ENCODE measurements at places on chromosomes 5 and 9.

- DNase-seq, result no peak
Observed at GRCh38 chr5:65137631-65138030, 344.1 kb downstream of the ADAMTS6 start.

DNA sequence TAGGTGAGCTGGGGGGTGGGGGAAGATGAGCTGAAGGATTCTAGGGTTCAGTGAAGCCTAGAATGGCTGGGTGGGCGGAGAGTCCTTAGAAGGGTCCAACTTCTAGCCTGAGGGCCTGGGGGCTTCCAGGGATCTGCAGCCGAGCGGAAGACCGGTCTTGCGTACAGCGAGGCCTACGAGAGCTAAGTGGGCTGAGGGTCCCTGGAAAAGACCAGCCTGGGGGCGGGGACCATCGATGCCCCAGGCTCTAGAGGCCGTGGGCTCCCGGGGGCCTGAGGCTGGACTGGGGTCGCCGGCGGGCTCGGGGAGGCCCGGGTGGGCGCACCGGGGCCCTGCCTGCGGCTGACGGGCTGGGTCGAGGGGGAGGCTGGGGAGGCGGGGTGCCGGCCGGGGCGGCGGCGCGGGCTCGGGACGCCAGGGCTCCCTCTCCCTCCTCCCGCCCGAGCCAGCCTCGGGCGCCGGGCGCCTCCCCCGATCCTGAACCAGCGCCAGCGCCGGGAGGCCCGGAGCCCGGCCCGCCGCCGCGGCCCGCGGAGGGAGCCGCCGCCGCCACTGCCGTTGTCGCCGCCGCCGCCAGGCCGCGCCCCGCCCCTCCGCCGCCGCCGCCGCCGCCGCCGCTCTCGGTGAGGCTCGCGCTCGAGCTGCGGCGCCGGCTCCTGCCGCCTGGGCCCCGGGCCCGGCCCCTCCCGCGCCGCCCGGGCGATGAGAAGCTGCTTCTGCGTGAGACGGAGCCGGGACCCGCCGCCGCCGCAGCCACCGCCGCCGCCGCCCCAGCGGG lies at the start of gene MVB12B:
MVB12B (plus strand) TSS at position 602 of the 778 bp plus-strand sequence; CDS start at position 703, 101 bp downstream.
- DNase-seq, result peak; percentile 31

DNA sequence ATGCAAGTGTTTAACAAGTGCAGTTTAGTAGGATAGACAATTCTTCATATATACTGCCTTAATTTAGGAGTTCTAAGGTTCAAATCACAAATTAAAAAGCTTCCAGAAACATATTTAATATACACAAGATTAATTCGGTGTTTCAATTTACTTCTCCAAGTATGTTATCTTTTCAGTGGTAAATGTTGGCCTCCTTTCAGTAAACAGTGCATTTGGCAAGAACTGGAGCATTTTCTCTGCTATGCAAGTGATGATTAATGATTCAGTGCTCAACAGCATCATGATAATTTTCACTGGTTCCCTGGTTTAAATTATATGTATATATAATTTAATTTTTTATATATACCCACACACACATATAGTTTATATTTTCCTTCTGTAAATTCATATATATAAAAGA lies 541.7 kb downstream of the EFNA5 start:
- peak; percentile 3 for DNase-seq

DNA sequence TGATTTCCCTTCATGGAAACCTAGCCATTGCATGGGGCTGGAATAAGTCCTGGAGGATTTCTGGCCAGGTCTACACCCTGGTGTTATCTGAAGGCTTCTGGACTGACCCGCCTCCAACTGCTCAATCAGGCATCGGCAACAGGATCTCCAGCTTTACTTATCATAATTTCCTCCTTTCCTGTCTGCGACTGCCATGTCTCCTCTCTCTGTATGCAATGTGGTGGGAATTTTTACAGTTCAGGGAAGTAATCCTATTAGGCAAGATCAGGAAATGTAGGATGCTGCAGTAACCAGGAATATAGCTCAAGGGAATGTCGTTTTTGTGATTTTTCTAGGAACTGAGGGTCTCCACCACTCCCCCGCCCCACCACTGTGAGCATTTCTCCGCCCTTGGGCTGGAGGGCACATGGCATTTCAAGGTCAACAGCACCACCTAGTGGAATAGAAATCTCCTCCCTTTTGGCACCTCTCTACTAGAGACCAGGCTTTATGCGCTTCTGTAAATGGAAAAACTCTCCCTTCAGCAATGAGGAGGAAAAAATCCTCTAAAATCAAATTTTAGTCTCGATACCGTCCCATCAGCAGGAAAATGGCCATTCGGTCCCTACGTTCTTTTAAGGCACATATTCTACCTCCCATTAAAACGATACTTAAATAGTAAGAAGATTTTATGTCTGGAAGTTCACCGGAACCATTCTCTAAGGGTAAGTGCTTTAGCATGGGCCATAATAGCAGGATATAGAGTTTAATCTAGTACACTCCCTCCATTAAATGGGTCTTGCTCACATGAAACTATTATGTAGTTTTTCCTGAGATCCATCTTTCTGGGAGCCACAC lies 93.0 kb downstream of the YTHDC2 start:
- DNase-seq, result peak; percentile 62

GRCh38 chr5:60487476-60487875 lies 212.5 kb downstream of the DEPDC1B start:
- DNase-seq, result peak; percentile 23

Measured in EL (cell line).